ENCODE measurements at places on chromosomes 11 and 22.

- DNase-seq, result no peak
Observed at GRCh38 chr11:40095446-40095845, 1364.0 kb downstream of the LRRC4C start.

DNA sequence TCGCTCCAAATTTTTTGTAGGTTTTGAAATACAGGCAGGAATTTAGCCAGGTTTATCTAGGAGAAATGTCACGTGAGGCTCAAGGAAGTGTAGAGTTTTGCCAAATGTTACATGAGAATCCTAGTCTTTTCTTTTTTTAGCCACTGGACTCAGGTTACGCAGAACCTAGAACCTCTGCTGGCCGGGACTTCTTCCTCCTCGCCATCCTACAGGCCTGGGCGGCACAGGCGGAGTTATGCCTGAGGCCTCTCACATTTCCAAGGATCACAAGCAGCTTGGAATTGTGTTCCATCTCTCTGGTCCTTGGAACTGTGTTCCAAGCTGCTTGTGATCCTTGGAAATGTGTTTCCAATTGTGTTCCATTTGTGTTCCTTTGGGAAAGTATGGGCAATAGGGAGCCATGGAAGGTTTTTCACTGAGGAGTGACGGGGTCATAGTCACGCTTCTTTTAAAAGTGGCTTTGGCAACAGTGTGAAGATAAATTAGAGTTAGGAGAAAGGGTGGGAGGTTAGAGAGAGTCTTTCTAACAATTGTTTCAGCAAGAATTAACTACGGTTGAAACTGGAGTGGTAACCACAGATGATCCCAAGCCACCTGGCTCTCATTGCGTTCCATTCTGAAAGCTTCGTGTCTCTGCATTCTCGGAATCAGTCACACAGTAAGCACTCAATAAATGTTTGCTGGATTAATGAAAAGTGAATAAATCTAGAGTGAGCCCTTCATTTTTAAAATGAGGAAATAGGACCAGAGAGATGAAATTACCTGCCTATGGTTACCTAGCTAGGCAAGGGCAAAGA, 12.5 kb upstream of the POU2AF1 start:
- no peak for DNase-seq

DNA sequence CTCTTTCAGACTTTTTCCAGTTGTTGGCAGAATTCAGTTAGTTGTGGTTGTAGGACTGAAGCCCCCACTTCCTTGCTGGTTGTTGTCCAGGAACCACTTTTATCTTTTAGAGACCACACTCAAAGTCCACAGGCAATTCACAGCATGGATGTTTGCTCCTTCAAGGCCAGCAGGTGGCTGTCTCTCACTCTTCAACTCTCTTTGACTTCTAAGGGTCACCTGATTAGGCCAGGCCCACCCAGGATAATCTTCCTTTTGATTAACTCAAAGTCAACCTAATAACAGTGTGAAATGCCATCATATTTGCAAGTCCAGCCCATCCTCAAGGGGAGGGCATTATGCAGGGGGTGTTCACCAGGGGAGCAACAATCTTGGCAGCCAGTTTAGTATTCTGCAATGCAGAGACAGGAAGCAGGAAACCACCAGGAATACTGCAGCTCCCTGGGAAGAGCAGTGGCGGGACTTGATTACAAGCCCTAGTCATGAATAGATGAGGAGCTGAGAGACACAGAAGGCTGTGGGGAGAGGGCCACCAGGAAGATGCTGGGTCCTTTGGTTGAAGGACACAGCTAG, 52.4 kb downstream of the LRRC74B start:
- DNase-seq, result no peak

GRCh38 chr22:43824724-43825420, 12.8 kb upstream of the EFCAB6 start:
- no peak for DNase-seq

GRCh38 chr22:27093422-27093821, 436.0 kb downstream of the MIAT start:
- no peak for DNase-seq

DNA sequence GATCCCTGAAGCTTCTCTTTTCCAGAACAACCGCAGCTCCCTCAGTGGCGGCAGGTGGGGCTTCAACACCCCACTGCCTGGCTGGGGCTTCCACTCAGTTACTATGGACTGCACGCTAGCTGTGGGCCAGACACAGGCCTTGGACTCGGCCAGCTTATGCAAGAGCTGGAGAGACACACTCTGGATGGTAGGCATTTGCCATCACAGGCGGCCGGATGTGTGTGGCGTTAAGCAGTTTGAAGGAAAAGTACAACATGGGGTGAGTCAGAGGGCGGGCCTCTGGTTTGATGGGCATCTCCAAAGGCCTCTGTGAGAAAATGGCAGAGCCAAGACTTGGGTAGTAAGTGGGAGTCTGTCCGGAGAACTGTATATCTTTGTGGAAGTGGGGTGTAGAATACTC, 17.6 kb downstream of the KCNJ4 start:
- no peak for DNase-seq

GRCh38 chr22:38136607-38137006, 26.1 kb upstream of the BAIAP2L2 start:
- DNase-seq, result no peak

DNA sequence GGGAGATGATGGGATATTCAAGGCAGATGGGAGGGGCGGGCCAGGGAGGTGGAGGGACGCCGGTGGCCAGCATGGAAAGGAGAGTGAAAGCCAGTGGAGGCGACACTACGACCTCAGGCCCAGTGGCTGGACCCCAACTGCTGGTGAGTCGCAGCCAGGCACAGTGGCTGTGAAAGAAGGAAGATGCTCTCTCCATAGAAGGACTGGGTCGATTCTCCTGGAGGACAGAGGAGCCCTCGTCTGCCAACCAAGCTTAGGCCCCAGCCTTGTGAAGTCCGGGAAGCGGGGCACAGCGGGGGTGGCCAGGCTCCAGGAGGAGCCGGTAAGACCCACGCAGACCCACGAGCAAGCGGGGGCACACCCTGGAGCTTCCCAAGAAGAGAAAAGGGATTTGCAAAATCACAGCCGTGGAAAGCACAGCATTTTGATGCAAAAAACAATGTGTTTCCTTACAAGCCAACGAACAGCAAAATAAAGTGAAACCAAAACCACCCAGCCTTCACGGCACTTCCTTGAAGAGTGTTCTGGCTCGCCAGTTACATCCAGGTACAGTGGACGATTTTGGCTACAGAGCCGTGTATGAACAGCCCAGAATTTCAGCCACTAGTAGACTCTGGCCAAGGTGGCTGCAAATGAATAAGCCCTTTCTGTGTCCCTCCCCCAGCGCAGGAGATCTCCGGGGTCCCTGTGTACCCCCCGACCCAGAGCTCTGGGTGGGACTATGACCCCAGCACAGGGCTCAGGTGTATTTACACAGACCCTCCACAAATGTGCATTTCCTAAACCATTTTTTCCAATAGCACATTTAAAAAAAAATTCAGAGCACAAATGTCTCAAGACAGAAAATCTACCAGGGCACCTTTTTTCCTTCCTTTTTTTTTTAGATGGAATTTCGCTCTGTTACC, 96.9 kb downstream of the TRMU start:
- no peak for DNase-seq

- no peak for DNase-seq
Observed at GRCh38 chr11:120383518-120384155, 47.4 kb downstream of the ARHGEF12 start.

- DNase-seq, result peak; percentile 58
Observed at GRCh38 chr22:26748845-26749244, 91.5 kb downstream of the MIAT start.

GRCh38 chr11:115418626-115419025, 85.6 kb downstream of the CADM1 start:
- DNase-seq, result no peak

DNA sequence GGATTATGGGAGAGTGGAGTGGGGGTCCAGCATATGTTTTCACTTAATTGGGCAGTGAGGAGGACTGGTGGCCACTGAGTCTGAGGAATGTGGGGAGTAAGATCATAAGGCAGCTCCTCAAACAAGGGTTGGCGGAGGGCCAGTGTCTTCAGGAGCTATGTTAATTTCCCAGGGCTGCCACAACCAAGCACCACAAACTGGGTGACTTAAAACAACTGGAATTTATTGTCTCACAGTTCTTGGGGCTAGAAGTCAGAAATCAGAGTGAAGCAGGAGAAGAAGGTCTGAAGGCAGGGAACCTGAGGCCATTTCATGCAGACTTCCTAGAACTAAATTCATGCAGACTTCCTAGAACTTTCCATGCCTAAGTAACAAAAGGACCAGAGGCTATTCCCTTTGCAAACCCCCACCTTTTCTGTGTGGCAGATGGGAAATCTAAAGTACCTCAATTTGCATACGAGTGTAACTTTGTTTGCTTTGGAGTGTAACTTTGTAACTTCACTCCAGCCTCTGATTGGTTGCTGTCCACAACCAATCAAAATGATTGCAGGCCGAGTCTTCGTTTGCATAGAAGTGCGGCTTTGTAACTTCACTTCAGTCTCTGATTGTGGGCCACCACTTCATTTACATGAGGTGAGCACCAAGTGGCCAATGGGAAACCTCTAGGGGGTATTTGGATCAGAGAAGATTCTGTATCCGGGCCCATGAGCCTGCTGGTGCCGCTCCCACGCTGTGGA, 50.5 kb upstream of the ZBED5 start:
- no peak for DNase-seq

DNA sequence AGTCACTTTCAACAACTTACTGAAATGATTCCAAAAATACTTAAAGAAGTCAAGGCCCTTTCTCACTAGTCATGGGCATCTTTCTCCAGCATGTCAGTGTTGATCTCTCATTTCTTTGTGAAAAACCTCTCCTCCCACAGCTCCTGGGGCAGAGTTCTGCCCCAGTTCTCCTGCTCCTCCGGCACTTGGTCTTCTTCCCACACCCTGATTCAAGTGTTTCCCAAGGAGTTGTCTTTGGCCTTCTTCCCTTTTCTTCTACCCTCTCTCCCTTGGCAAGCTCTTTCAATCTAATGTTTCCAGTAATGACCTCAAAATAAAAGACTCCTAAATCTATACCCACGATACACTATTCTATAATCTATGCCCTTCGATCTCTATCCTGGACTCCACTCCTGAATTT, 42.1 kb upstream of the CCDC34 start:
- no peak for DNase-seq

DNA sequence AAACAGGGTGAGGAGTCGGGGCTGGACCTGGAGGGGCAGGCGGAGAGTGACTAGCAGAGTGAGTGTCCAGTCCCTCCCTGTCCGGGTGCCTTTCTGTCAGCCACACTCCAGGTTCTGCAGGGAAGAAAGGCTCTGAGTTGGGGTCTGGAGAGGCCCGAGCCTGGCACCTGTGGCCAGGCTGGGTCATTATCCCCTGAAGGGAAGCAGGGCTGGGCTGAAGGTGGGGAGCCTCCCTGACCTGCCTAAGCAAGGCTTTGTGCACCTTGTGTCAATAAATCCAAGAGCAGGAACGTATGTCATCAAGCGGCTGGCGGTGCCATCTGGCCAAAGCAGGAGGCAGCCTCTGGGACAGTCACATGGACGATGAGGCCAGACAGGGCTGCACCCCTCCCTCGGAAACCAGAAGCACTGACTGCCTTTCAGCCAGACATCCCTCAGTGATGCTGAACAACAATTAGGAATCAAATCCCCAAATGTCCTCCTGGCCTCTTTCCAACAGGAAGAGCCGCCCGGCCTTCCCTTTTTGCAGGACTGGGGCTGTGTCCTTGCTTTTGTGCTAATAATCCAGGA, 73.9 kb upstream of the FGF3 start:
- DNase-seq, result no peak

DNA sequence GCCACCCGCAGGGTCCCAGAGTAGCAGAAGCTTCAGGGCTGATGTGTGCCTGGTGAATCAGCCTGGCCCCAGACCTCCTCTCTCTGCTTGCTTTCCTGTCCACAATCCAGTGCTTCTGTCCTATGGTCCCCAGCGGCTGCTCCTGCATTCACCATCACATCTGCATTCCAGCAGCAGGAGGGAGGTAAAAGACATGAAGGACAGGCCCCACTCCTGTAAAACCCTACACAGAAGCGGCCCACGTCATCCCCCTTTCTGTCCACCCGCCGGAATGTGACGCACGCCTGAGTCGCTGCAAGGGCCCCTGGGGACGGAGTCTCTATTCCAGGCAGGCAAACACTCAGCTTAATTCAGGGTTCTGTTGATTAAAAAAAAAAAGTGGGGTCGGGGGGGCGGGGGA, 58.3 kb downstream of the CDKN1C start:
- no peak for DNase-seq

DNA sequence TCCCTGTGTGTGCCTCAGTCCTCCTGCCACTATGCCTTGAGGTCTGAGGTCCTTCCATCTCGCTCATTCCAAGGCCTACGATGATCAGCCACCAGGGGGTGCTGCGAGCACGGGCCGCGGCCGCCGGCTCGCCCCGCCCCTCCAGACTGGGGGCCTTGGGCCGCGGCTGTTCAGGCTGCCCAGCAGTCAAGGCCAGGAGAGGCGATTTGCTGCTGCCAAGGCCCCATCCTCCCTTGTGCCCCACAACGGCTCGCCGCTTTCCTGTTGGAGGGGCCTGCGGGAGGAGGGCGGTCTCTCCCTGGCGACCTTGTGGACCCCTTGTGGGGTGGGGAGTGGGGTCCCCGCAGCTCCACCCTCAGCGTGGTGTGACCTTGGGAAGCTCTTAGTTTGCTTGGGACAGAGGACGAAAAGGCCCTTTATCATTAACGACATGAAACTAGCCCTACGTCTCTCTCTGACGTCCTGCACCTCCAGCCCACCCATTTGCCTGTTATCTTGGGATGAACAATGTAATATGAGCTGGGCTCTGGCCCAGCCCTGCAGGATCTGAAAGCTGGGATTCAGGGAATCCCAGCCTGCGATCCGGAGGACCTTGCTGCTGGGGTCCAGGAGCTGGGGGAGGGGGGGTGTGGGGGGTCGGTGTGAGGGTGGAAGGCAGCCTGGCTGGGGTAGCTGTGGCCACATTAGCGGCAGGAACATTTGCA, 5.3 kb upstream of the GALR3 start:
- peak; percentile 87 for DNase-seq

DNA sequence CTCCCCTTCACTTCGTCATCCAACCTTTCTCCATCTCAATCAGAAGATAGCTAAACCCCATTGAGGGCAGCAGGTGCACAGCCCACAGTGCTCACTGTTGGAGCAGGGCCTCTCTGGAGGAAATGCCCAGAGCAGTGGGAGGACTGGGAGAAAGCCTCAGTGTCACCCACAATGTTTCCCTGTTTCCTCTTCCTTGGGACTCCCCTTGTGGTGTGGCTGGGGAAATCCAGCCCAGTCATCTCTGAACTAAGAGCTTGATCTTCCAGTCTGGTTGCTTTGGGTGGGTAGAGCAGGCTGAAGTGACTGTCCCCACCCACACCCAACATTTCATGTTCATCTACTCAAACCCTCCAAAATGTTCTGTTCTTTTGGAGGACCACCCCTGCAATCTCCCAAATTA, 29.8 kb upstream of the EED start:
- no peak for DNase-seq

GRCh38 chr22:50035976-50036724, 21.9 kb downstream of the TTLL8 start:
- no peak for DNase-seq
